ENCODE measurements at places on chromosomes 5 and 9.

DNA sequence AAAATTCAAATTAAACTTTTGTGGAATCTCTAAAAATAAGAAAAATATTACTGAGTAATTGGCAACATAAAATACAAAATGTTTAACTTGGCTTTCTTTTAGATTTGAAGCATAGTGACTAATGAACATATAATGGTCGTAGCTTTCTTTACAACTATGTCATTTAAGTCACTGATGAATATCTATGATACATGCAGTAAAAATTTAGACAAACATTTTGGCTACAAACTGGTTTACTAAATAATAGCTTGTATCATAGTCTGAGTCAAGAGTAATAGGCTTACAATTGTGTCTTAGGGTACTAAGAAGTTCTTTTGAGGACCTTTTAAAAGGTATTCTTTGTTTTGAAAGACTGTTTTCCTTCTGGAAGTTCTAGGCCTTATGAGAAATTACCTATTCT lies 2.0 kb upstream of the APC start:
- no peak for DNase-seq

DNA sequence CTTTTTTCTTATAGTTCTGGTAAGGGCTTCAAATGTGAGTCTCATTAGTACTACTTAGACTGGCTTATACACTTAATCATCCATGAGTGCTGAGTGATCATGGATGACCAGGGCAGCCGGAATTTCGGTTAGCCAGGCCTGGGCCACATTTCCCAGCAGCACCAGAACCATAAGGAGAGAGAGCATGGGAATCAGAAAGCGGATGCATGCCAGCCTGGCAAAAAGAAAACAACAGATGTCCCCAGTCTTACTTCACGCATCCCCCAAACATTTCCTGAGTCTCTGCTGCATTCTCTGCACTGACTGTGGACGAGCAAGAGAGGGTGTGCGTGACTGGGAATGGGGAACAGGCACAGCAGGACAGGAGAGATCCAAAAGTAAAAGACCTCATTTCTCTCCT lies 371.1 kb upstream of the ZNF608 start:
- DNase-seq: no peak

DNA sequence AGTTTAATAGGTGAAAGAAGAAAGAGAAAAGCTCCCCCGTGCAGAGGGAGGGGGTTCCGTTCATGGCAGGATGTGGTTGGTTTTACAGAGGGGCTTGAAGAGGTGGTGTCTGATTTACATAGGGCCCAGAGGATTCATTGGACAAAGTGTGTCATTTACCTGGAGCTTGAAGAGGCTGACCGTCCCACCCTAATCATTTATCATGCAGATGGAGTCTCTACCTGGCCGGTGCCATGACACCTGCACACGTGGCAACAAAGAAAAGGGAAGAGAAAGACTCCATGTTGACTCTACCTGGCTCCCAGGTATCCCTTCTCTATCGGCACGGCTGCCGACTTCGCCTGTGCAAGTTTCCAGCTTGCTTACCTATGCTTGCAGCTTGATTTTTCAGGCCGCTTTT lies 35.3 kb upstream of the PRRC2B start:
- no peak for DNase-seq

DNA sequence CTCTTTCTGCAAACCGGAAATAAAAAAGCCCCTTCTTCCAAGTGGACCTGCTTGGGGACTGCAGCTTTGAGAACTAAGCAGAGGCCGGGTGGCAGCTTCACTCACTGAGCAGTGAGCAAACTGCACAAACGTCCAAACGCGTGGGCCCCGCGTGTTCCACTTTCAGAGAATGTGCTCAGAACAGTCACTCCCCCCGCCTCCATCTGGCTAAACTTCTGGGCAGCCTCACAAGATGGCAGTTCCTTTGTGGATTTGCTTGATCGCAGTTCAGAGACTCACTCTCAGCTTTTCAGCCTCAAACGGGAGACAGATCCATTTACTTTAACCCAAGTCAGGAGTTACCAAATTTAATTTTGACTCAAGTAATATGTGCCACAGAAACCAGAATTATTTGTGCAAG lies 216.6 kb downstream of the TLE1 start:
- DNase-seq: no peak

DNA sequence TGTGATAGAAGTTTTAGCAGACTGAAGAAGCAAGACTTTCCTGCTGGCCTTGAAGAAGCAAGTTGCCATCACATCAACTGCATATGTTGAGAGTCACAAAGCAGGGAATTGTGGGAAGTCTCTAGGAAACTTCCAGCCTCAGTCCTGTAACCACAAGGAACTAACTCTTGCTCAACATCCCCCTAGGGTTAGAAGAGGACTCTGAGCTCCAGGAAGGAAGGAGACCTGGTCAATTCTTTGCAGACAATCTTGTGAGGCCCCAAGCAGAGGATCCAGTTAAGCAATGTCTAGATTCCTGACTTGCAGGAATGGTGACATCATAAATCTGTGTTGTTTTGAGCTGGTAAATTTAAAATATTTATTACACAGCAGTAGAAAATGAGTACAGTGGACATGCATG lies 18.6 kb upstream of the ZNF366 start:
- DNase-seq: no peak

DNA sequence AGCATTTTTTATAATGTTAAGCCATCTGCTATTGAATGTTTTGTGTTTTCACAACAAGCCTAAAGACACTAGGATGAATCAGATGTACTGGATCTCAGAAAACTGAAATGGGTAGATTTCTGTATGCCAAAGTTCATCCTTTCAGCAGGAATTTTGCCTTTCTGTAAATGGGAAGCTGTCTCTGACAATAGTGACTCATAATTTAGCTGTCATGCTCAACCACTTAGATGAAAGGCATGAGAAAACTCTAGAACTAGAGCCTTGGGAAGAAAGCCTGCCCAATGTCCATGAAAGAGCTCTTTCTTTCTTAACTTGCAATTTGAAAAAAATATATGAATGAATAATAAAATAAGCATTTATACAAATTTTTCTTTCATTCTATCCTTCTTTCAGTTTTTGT lies 616.0 kb upstream of the EDIL3 start:
- DNase-seq: no peak

DNA sequence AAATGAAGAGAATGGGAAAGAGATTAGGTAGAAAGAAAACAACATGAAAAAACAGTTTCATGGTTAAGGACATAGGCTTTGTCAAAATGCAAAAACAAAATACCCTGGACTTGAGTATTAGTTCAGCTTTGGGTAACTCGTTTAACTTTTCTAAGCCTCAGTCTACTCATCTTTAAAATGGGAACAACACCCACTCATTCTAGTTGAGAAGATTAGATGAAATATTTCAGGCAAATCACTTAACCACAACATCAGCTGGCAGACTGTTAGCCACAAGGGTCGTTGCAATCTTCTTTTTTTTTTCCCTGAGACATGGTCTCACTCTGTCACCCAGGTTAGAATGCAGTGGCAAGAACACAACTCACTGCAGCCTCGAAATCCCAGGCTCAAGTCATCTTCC lies 185.6 kb downstream of the DCP2 start:
- no peak for DNase-seq

GRCh38 chr9:17216646-17217045 lies 81.8 kb downstream of the CNTLN start:
- DNase-seq: no peak
